ENCODE measurements at places on chromosomes 5 and 9.

- no peak for DNase-seq
Measured at GRCh38 chr5:177610770-177611445, 11.0 kb downstream of the B4GALT7 start.

DNA sequence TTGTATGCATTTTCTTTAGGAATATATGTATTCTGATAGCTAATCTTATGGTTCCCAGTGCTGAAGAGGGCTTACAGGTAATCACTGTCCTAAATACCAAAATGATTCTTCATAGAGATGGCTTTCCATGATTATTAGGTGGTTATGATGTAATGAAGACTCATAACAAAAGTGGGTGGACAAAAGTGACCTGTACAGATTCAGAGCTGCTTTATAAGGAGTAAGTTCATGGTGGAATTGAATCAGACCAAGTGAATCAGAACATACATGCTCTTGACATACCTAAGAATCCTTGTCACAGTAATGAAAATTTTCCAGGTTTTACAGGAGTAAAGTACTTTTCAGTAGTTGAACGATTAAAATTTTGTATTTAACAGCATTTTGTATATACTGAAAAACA, 105.6 kb downstream of the NIPBL start:
- DNase-seq = no peak

GRCh38 chr9:38619556-38620447, 594 bp downstream of the ANKRD18A start:
- peak; percentile 51 for DNase-seq

GRCh38 chr9:92384375-92384774, 20.0 kb downstream of the OGN start:
- no peak for DNase-seq

GRCh38 chr5:174111287-174111973, 65.9 kb downstream of the NSG2 start:
- DNase-seq = no peak
